ENCODE measurements at places on chromosomes 11 and 22.

- no peak for DNase-seq
These were observed 35.2 kb downstream of the SHISAL1 start for GRCh38 chr22:44277386-44278135.

DNA sequence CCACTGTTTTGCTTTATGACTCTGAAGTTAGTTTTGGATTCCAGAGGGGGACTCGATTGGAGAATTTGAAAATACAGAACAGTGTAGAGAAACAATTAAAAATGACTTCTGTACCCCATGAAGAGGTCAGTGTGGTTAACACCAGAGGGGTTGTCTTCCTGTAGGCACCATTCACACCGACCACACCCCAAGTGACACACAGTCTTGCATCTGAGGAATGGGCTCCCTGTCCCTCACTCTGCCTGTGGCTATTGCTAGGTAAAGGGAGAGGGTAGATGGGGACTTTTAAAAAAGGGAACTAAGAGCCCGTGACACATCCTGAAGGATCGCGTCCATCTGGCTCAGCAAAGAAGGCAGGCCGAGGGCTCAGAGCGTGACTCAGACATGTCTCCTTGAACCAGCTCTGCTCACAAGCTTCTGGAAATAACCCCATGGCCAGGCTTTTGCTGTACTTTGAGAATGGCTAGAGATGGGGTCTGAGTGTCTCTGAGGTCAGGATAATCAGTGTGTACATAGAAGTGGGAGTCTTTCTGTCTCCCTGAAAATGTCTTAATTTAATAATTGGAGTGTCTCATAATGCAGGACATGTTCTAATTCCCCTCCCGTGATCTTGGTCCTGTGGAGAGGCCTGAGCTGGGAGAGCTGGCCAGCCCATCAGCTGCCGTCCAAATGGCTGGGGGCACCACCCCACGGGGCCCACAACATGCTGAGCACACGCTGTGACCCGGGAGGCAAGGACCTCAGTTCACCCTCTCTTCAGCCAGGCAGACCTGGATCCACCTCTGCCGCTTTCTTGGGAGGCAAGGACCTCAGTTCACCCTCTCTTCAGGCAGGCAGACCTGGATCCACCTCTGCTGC is 39.3 kb downstream of the SGSM1 start:
- no peak for DNase-seq

DNA sequence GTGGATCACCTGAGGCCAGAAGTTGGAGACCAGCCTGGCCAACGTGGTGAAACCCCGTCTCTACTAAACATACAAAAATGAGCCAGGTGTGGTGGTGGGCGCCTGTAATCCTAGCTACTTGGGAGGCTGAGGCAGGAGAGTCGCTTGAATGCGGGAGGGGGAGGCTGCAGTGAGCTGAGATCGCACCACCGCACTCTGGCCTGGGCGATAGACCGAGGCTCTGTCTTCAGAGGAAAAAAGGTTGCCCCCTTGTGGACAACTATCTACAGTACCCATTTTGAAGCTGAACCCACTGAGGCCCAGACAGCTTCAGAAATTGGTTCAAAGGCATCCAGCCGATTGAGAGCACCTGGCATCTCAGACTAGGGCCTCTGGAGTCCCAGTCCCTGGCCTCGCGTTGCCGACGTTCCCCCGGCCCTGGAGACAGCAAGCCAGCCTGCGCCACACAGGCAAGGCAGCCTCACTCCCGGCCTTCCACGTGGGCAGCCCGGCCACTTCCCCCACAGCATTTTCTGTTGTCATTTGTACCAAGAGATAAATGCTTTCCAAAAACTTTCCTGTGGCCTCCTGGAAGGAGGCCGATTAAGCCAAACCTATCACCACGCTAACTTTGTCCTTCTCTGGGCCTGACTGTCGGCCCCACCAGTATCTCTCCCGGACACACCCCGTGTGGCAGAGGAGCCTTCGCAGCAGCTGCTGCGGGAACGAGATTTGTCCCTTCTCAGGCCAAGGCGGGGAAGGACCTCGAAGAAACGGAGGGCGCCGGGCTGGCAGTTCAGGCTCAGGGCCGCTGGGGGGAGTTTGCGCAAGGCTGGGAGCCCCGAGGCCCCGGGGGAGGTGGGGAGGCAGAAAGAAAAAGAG is 82.8 kb downstream of the FLI1 start:
- DNase-seq = no peak

DNA sequence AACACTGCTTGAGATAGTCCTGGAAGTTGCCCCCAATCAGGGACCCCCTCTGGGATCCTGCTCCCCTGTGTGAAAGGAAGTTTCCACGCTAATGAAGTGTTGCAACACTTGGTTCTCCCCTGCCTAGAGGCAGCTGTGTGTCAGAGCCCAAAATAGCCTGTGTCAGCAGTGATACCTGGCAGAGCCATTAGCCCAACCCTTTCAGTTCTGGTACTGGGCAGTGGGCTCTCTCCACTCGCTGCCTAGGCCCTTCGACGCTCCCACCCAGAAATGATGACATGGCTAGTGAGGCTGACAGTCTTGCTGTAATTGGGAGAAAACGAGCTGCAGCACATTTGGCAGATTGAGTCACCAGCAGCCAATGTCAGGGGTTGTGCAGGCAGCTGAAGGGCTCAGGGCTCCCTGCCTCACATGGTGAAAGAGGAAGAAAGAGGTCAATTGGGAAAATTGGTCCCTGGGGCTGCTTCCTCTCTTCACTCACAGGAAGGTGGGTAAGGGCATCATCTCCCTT is 1.4 kb upstream of the NXF1 start:
- DNase-seq = no peak

DNA sequence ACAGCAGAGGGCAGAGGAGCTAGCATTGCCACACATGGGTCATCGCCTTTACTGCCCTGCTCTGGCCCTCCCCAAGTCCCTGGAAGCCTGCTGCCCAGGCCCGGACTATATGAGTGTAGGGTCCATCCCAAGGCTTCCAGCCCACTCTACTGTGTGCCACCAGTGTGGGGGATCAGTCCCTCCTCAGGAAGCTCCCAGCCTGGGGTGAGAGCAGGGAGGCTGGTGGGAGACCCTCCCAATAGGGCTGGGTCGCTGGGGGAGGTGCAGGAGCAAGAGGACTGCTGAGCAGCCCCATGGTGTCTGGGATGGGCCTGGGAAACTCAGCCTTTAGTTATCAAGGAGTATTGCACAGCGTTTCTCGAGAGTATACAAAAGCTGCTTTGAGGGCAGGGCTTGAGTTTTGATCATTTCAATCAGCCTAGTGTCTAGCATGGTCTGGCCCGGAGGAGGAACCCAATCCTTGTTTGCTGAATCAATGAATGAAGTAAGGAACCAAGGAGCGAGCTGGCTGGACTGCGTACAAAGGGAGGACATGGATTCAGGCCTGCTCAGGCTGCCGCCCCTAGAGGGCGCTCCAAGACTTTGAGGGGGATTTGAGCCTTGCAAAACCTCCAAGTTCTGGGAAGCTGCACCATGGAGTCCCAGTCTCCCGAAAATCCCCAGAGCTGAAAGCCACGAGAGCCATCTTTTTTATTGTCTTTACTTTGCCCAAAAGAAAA is 89.0 kb upstream of the PARVA start:
- peak; percentile 77 for DNase-seq

GRCh38 chr11:4050138-4050537 is 44.5 kb upstream of the RRM1 start:
- no peak for DNase-seq

GRCh38 chr11:127627629-127628457 is 627.3 kb upstream of the KIRREL3 start:
- no peak for DNase-seq

GRCh38 chr22:24983151-24983550 is 30.6 kb downstream of the KIAA1671 start:
- DNase-seq = no peak

DNA sequence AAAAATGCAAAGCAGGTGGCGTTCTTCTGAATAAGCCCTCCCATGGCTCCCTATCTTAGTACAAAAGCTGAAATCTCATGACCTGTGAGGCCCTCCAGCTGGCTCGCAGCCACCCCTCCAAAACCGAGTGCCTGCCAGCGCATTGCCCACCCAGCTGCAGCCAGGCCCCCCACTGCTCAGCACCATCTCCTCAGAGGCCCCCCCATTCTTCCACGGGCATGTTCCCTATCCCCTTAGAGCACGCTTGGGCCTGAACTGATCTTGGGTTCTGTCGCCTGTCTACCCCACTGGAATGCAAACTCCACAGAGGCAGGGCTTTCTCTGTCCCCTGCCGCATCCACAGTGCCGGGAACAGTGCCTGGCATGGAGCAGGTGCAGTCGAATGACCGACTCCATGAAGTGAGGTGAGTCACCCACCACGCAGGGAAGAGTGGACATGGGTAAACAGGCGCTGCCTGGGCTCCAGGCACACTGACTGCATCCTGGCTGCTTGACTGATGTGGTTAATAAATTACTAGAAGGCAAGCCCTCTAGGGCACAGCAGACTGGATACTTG is 11.3 kb upstream of the EFCAB6 start:
- DNase-seq = no peak

GRCh38 chr11:82229341-82229740 is 504.3 kb downstream of the FAM181B start:
- peak; percentile 0 for DNase-seq

Data from non-pigmented ciliary epithelial cell (primary cell).